ENCODE measurements at places on chromosomes 12 and 14.
A peak's percentile ranks its signal among the peaks of the same experiment; 100 is the strongest.

DNA sequence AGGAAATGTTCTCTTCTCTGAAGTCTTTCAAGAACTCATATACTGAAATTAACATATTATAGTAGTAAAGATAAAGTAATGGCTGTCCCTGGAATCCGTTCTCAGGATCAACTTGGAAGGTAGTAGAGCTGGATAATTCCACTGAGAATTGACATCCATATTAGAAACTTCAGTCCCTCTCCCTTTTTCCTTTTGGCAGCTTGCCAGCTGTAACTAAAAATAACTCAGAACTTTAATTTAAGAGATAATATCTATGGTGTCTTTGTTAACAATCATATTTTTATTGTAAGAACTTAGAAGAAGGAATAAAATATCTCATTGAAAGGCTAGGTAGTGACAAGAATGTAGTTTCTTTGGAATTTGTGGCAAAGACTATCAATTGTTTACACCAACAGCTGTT is 61.4 kb upstream of the PLEKHA5 start:
- DNase-seq: no peak

DNA sequence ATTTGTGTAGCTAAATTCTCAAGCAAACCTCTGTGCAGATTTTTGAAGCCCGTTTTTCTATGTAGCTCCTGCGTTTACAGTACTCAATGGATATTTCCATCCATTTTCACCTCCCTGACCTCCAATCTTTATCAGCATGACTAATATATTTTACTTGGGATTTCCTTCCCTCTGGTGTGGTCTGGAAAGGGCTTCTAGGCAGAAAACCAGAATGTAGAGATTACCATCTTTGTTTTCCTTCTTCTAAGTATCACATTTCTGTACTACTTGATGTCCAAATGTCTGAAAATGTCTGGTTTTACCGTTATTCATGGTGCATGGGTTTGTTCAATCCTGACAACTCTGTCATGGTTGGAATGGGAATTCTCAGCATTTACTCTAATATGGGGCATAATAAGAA is 907.6 kb upstream of the FLRT2 start:
- DNase-seq: no peak

DNA sequence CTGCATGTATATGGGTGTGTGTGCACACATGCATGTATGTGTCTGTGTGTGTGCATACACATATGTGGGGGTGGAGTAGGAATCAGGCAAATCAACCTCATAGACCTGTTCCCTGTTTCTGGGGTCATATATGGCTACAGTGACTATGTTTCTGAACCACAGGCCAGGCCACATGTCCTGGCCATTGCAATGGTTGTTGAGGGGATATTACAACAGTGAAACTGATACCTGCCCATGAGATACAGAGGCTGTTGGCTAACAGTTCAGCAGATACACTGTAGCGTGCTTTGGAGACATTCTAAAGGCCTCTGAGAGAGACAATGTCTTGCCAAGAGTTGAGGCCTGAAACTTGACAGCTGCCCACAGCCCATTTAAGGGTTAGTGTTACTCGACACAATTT is 47.3 kb upstream of the FOS start:
- no peak for DNase-seq

DNA sequence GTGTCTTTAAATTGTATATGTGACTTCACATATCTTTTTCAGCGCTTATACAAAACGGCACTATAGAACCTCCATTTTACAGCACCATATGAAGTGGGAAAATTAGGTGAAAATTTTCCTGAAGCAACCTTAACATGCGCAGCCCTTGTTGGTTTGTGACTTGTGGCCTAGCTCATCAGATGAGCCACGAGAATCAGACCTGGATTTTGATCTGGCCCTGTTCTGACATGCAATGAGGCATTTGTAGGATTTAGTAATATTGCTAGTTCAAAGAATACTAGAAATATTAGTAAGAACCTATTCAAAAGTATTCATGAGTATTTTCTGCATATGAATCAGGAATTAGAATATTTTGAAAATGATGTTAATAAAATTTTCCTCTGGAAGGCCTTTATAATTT is 2.9 kb downstream of the CDKN1B start:
- DNase-seq: no peak

DNA sequence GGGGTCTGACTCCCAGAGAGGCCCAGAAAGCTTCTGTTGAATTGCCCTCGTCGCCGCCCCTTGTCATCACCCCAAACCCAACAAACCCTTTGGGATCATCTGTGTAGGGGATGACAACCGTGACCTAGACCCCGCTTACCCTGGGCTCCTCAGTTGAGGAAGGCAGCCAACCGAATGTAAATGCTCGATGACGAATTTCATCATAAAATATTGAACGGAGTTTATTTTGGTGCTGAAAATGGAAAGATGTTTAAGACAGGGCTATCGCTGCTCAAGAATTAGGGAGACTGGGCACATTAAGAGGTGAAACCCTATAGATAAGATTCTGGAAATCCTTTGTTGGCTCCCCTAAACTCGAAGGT is 512 bp downstream of the ACTR10 start:
- DNase-seq: no peak

- DNase-seq: no peak
These were observed 4.6 kb downstream of the ANO6 start for GRCh38 chr12:45220363-45220931.

GRCh38 chr12:52896190-52897100 is 8.4 kb downstream of the KRT8 start:
- DNase-seq: no peak

- no peak for DNase-seq
These were observed 832.0 kb downstream of the GALC start for GRCh38 chr14:87160989-87161388.

- DNase-seq: no peak
These were observed 50.9 kb downstream of the CHGA start for GRCh38 chr14:92973798-92974372.

DNA sequence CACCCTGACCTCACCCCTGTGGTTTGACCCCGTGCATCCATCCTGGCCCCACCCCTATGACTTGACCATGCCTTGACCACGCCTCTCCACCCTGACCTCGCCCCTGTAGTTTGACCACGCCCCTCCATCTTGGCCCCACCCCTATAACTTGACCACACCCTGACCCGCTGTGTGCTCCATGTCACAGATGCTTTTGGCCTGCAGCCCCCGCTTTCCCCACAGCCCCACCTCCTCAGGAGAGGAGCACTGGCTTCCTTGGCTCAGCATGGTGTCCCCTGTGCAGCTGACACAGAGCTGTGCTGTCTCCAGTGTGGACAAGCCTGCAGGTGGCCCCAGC is 269.9 kb upstream of the SFSWAP start:
- DNase-seq: no peak

GRCh38 chr14:65377576-65377975 is 35.0 kb upstream of the FUT8 start:
- peak; percentile 28 for DNase-seq

DNA sequence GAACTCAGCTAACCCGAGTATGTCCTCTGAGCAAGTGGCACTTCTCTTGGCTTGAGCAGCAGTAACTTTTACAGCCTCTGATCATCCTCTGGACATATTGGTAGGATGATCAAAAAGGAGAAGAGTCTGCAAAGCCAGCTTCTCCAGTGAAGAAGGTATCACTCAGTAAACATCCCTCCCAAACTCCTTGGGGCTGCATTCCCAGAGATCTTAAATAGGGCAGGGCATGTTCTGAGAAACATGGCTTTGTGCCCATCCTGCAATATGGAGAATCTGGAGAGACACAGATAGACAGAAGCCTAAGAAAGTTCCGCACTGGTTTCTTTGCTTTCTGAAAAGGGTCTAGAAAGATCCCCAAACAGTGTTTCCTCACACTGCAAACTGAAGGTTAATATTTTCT is 65.4 kb downstream of the RBM19 start:
- DNase-seq: no peak

DNA sequence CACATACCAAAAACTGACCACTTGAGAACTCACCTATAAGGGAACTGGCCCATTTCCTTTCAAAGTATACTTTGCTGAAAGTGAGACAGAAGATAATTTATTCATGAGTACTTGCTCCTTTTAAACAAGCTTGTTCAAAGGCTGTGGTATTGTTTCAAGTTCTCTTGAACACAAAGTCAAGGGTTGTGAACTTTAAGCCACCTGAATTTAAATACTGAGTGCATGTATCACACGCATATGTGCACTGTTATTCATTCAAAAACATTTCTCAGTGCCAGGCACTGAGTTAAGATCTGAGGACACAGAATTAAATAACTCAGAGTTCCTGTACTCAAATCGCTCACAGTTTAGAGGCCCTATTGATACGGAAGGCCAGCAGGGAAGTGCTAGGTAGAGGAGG is 19.1 kb upstream of the LDHB start:
- no peak for DNase-seq

DNA sequence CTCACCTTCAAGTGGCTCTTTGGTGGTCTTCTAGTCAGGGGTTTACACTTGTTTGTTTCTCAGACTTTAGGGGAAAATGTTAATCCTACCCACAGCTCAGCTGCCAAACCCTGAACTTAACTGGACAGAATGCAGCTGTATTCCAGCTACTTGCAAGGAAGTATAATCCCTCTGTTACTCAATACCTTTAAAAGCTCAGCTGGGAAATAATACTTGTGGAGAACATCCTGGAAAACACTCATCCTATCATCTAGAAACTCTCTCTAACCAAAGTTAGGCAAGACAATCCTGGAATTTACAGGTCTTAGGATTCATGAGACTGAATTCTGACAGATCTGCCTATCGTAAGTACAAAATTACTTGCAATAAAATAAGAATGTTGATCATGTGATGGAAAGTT is 404.1 kb downstream of the ADAMTS20 start:
- no peak for DNase-seq

DNA sequence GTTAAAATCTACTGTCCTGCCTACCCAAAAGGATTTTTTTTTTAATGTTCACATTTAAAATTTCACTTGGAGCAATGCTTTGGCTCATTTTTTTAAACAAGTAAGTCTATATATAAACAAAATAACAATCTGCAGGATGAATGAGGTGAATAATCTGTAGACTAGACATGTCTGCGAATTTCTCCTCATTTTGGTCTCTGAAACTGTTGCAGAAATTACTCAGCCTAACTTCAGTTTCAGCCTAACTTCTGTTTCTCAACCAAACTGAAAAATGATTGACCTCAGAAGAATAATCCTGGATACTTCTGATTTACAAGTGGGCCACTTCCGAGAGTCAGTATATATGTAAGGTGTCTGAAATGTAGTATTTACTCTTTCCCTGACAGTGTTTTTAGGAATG is 39.8 kb upstream of the NPAS3 start:
- DNase-seq: no peak

GRCh38 chr14:43001731-43002130 is 1395.1 kb downstream of the LRFN5 start:
- no peak for DNase-seq

- DNase-seq: no peak
These were observed 35.5 kb downstream of the CCDC60 start for GRCh38 chr12:119369907-119370546.

DNA sequence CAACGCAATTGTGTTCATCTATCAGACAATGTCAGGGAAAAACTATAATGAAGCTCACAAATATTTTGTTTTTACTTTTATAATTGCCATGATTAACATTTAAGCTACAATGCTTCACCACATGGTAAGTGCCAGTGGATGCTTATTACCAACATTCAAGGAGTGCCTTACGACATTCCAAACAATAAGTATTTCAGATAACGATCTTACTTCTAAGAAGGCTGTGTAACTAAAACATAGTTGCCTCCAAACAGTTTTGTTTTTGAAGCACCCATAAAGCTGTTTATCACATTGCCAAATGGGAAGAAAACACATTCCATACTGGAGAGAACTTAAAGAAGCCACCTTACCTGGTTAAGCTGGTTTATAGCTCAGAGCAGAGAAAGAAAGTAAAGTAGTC is 78.8 kb downstream of the RPS6KA5 start:
- no peak for DNase-seq

- DNase-seq: no peak
These were observed 30.9 kb downstream of the PIGH start for GRCh38 chr14:67569011-67569650.

DNA sequence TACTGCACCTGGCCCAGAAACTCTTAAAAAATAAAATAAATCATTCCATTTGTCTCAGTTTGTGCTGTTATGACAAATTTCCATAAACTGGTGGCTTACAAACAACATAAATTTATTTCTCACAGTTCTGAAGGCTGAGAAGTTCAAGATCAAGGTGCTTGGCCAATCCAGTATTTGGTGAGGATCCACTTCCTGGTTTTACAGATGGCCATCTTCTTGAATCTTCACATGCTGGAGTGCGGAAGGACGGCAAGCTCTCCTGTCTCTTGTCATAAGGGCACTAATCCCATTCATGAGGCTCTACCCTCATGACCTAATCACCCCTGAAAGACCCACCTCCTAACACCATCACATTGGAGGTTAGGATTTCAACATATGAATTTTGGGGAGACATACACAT is 29.9 kb upstream of the MYBPC1 start:
- peak; percentile 31 for DNase-seq

DNA sequence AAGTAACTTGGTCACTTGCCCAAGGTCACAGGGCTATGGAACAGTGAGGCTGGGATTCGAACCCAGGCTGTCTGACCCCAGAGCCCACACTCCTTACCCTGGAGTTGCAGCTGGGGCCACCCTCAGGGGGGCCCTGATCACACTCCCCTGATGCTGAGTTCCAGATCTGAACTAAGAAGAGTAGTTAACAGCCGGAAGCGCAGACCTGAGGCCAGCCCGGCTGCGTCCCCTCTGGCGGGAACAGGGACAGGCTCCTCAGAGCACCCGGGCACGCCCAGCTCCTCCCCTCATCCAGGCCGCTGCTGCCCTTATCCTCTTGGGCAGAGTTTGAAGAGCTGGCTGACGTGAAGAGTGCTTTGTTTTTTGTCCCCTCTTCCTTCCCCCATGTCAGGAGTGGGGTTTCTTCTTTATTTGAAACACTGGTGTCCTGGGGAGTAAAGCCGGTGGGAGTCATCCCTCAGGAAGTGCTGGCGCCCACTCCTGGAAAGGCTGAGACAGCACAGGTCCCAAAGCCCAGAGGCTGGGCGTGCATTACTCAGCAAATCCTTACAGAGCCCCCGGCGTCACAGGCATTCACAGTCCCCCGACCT is 8.7 kb downstream of the PHB2 start:
- DNase-seq: peak; percentile 66

DNA sequence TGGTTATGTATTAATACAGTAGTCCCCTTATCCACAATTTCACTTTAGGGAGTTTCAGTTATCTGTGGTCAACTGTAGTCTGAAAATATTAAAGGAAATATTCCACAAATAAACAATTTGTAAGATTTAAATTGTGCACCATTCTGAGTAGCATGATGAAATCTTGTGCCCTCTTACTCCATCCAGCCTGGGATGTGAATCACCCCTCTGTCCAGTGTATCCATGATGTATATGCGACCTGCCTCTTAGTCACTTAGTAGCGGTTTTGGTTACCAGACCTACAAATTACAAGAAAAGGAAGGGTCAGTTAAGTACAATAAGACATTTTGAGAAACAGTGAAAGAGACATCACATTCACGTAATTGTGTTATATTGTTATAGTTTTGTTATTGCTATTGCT is 39.9 kb upstream of the MDGA2 start:
- no peak for DNase-seq

DNA sequence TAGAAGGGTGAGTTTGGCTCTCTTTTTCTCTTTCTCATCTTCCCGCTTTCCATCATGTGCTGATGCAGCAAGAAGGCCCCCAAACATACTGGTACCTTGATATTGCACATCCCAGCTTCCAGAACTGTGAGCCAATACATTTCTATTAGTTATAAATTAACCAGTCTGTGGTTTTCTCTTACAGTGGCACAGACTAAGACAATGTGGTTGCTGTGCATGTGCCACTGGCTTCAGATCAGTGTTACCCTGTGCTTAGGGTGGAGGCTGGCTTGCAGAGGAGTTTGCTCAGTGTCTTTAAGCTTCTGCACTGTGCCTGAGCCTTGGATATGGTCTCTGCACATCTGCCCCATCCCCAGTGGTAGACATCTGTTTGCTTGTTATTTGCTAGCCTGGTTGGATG is 5.5 kb downstream of the IFI27L2 start:
- no peak for DNase-seq
